HFFc6 (cell line): ENCODE measurements at places on chromosomes 12 and 14.

GRCh38 chr14:76936483-76936882 lies 92.0 kb downstream of the IRF2BPL start:
- DNase-seq: no peak

DNA sequence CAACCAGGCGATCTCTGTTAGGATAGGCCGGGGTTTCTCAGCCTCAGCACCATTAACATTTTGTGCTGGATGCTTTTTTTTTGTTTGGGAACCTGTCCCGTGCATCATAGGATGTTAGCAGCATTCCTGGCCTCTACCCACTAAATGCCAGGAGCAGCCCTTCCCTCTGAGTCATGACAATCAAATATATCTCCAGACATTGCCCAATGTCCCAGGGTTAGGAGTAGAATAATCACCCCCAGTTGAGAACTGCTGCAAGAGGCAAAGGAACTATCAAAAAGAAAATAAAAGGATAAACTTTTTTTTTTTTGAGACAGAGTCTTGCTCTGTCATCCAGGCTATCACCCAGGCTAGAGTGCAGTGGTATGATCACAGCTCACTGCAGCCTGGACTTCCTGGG lies 76.0 kb downstream of the ACACB start:
- peak; percentile 60 for DNase-seq

DNA sequence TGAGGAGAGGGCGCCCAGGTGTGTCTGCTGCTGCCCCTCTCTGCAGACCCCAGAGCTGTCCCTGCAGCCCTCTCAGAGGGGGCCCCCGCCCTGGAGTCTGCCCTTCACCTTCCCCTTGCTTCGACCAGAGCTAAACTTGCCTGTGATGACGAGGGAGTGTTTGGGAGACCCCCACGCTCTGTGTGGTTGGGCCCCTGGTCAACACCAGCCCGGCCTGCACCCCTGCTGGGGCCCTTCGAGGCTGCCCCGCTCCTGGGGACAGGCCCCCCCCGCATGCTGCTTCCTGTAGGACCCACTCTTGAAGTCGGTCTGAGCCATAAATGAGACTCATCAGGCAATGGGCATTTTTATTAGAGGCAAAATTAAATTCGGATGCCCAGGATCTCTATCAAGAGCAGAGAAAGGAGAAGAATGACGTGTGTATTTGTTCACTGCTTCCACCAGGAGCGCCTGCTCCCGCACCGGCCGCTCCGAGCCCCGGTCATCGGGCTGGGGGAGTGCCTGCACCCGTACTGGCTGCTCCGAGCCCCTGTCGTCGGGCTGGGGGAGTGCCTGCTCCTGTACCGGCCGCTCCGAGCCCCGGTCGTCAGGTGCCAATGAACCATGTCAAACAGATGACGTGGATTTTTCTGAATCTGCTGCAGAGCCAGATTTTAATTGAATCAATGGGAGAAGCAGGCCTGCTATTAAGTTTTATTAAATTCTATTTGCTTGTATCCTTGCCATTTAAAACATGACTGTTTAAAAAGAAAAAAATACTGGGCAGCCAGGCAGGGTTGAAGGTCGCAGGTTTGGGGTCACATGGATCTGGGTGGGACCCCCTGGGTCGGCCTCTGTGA lies 47.7 kb downstream of the NOC4L start:
- no peak for DNase-seq

- no peak for DNase-seq
Measured at GRCh38 chr12:64997858-64998257, 123.2 kb downstream of the WIF1 start.

- peak; percentile 79 for DNase-seq
Measured at GRCh38 chr12:94618995-94619695, 31.2 kb downstream of the TMCC3 start.

- DNase-seq: no peak
Measured at GRCh38 chr14:99296517-99296916, 24.5 kb upstream of the BCL11B start.

GRCh38 chr14:89574420-89574819 lies 157.4 kb upstream of the FOXN3 start:
- DNase-seq: no peak
